Lung (tissue), 17 donors: ENCODE measurements at places on chromosomes 1 and 21. TPM values are rescaled to one million over a fixed set of nuclear protein-coding genes. Genes with fewer than 3 reads are reported as not detected.

DNA sequence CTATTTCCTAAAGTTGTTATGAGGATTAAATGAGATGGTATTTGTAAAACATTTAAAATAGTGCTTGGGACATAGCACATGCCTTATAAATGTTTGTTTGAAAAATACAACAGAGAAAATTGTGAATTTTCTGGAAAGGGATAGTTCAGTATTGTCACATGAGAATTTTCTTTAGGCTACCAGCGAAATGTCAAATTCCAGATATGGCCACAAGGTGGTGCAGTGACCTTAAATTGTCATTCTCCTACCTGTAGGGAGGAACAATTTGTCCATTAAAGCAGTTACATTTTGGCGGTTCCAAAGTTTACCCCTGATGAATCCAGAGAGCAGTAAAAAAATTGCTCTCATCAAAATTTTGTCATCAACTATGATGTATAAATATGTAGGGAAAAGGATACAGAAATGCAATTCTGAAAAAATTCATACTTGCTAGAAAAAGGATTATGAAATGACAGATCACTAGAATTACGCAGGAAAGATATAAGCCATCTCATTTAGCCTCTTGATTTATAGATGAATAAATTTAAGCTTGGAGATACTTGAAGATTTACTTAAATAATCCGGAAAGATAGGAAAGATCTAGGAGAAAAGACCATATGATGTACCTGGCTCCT, 50.2 kb upstream of the TSHB start:
- no peak overlapping the region for H3K27ac ChIP-seq
- no peaks in the 10 kb centered on the region for H3K27me3 ChIP-seq
- H3K4me3 ChIP-seq: no peak overlapping the region
- no peaks in the 10 kb centered on the region for H3K4me1 ChIP-seq
- peak; percentile 67 for DNase-seq

- H3K36me3 ChIP-seq: no peaks in the 10 kb centered on the region
- H3K4me3 ChIP-seq: no peak overlapping the region
- peak; percentile 20 for DNase-seq
- peak overlapping the region; percentile 64 for H3K27ac ChIP-seq
- H3K4me1 ChIP-seq: peaks cover 5% of the 10 kb centered on the region
These were observed 19.4 kb downstream of the PDE4B start for GRCh38 chr1:65812065-65812464.

GRCh38 chr1:24506691-24507381, 4.2 kb downstream of the RCAN3 start:
- no peak overlapping the region for H3K27ac ChIP-seq
- peaks cover 2% of the 10 kb centered on the region for H3K4me1 ChIP-seq
- DNase-seq: no peak
- no peaks in the 10 kb centered on the region for H3K36me3 ChIP-seq
- H3K27me3 ChIP-seq: no peaks in the 10 kb centered on the region

DNA sequence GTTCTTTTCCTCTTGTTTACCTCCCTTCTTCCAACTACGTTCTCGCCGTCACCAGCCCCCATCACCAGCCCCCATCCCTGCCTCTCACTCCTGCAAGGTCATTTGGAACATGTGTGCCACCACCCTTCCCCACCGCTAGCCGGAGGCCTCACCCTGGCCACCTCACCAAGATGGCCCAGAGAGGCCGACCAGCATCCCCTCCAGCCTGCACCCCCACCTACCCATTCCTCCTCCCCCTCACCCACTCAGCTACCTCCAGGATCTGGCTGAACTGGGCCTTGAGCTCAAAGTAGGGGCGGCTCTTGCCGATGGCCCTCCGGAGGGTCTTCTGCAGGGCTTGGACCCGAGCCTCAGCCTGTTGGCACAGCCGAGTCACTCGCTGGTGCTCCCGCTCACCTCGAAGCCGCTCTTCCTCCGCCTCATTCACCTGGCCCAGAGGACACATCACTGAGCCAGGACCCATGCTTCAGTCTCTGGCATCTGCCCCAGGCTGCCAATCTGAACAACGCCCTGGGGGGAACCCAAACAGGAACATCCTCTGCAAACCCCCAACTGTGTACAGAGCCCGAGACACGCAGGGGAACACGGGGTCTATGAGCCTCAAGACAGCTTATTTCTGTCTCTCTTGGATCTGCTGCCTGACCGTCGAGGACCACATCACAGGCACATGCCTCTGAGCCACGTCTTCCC, 12.8 kb downstream of the SH3BP5L start:
- H3K4me1 ChIP-seq: no peaks in the 10 kb centered on the region
- H3K36me3 ChIP-seq: peaks cover 45% of the 10 kb centered on the region
- H3K27me3 ChIP-seq: no peaks in the 10 kb centered on the region
- H3K27ac ChIP-seq: no peak overlapping the region
- no peak overlapping the region for H3K4me3 ChIP-seq
- no peak for DNase-seq

- no peaks in the 10 kb centered on the region for H3K36me3 ChIP-seq
- no peaks in the 10 kb centered on the region for H3K27me3 ChIP-seq
- DNase-seq: no peak
- no peak overlapping the region for H3K4me3 ChIP-seq
- H3K27ac ChIP-seq: no peak overlapping the region
These were observed 89.7 kb upstream of the RUNX1 start for GRCh38 chr21:35138665-35139381.

DNA sequence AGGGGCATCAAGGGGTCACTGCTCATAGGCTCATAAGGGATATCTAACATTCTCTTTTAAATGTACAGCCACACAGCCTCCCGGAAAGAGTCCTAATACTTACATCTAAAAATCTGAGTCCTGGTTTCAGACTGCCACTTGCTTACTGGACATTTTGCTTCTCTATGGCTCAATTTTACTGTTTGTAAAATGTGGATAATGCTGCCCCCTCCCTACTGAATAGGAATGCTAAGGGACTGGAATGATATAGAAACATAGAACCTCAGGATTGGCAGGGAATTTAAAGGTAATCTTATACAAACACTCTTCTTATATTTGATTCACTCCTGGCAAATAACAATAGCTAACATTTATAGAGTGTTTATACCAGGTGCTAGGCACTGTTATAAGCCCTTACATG, 910 bp upstream of the TNR start:
- no peak overlapping the region for H3K4me3 ChIP-seq
- H3K4me1 ChIP-seq: no peaks in the 10 kb centered on the region
- H3K27ac ChIP-seq: no peak overlapping the region

- H3K27ac ChIP-seq: no peak overlapping the region
- no peak for DNase-seq
- no peaks in the 10 kb centered on the region for H3K4me1 ChIP-seq
These were observed 33.9 kb downstream of the APP start for GRCh38 chr21:26136671-26137070.

DNA sequence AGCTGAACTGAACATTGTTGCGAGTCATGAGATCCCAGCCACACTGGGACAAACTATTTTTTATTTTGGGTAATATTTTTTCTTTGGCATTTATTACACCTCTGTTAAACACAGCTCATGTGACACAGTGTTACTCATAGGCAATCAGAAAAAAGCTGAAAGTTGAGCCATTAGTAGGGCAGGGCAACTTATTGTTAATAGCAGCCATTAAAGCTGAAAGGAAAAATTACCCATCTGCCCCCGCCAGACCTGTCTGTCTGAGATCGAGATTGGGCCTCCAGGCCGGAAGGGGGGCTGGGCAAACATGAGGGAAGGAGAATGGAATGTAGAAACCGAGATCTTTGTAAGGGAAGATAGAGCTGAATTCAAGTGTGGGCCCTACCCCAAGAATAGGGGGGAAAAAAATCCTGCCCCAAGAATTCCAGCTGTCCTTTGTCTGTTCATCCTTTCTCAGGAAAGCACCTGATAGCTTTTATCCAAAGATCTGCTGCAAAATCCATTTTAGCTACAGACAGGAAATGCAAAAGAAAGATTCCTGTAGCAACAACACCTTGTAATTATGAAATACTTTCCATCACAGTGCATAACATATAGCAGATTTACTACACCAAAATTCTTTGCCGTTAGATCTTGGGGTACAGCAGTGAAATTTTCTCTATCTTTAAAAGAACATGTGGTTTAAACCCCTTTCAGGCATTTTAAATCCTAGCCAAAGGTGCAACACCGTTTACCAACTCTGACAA, 212.8 kb downstream of the PBX1 start:
- peak; percentile 61 for DNase-seq
- peaks cover 37% of the 10 kb centered on the region for H3K4me1 ChIP-seq
- no peak overlapping the region for H3K4me3 ChIP-seq

DNA sequence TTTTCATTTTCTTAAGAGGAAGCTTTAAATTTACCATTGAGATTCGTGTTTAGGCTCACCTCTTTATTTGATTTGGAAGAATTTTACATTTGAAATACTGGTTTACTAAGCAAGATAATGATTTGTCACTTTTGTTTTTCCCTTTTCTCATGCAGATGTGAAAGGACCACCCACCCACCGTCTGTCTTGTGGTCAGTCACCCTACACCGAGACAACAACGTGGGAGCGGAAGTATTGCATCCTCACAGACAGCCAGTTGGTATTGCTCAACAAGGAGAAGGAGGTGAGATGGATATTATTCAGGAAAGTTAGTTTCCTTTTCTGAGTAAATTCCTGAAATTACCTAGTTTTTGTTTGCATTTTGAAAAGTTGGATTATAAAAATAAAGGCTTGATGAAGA, 189.5 kb downstream of the RASAL2 start:
- H3K36me3 ChIP-seq: peaks cover 2% of the 10 kb centered on the region
- peaks cover 1% of the 10 kb centered on the region for H3K4me1 ChIP-seq
- no peak overlapping the region for H3K4me3 ChIP-seq
- no peaks in the 10 kb centered on the region for H3K27me3 ChIP-seq

- H3K27ac ChIP-seq: no peak overlapping the region
- H3K4me1 ChIP-seq: no peaks in the 10 kb centered on the region
- H3K36me3 ChIP-seq: no peaks in the 10 kb centered on the region
- no peaks in the 10 kb centered on the region for H3K27me3 ChIP-seq
- DNase-seq: no peak
- no peak overlapping the region for H3K4me3 ChIP-seq
These were observed 139.8 kb downstream of the SPATA17 start for GRCh38 chr1:217770918-217771317.

DNA sequence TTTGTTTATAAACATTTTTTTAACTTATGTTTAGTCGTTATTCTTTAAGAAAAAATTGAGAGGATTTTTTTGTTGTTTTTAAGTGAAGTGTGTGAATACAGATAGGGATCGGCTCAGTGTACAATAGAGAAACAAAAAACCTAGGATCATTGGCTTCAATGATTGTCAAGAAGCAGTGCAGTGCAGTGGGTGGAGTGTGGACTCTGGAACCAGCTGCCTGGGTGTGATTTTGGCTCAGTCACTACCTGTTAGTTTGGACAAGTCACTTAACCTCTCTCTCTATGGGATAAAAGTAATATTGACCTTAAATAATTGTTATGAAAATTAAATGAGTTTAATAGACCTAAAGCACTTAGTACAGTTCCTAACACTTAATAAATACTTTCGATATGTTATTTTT, 41.3 kb downstream of the SCCPDH start:
- DNase-seq: no peak
- H3K27me3 ChIP-seq: no peaks in the 10 kb centered on the region
- H3K36me3 ChIP-seq: peaks cover 14% of the 10 kb centered on the region
- H3K27ac ChIP-seq: no peak overlapping the region
- no peaks in the 10 kb centered on the region for H3K4me1 ChIP-seq

- H3K4me3 ChIP-seq: no peak overlapping the region
- no peak for DNase-seq
- peaks cover 63% of the 10 kb centered on the region for H3K36me3 ChIP-seq
- H3K4me1 ChIP-seq: no peaks in the 10 kb centered on the region
These were observed 12.2 kb downstream of the PABPC4 start for GRCh38 chr1:39564340-39564739.

GRCh38 chr1:79726911-79727310, 720.4 kb upstream of the ADGRL4 start:
- no peaks in the 10 kb centered on the region for H3K27me3 ChIP-seq
- no peak overlapping the region for H3K27ac ChIP-seq
- peak; percentile 33 for DNase-seq
- no peak overlapping the region for H3K4me3 ChIP-seq

DNA sequence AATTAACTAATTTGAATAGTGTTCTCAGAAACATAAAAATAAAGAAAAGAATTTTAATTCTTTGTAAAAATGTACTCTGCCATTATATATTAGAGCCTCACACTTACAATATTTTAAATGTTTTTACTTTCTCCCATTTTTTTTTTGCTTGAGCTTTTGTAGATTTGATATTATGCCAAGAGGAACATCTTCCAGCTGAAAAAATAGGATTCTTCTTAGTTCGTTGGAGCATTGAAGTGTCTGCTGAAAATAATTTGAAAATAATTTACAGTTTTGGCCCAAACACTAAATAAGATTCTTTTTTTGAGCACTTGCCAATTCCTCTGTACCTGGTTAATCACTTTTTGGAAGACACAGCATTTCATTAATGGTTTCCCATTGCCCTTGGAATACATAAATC, 175.0 kb upstream of the COL11A1 start:
- H3K4me1 ChIP-seq: no peaks in the 10 kb centered on the region
- H3K36me3 ChIP-seq: no peaks in the 10 kb centered on the region
- no peak overlapping the region for H3K27ac ChIP-seq
- H3K4me3 ChIP-seq: no peak overlapping the region
- H3K27me3 ChIP-seq: no peaks in the 10 kb centered on the region

DNA sequence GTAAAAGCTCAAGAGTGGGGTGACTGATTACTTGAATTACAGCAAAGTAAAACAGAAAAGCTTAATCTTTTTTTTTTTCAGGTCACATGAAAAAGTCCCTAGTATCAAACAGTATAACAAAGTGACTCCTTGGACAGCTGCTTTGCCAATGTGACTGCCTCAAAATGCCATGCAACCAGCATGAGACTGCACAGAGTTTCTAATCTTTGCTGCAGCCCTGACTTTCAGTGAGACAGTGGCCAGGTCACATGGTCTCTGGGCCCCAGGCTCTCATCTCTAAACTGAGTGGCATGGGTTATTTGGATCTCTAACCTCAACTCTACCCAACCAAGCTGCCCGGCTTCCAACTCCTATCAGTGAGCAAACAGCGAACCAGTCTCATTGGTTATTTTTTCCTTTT, 169.0 kb downstream of the VAV3 start:
- no peak overlapping the region for H3K27ac ChIP-seq
- H3K36me3 ChIP-seq: no peaks in the 10 kb centered on the region
- no peaks in the 10 kb centered on the region for H3K4me1 ChIP-seq
- H3K4me3 ChIP-seq: no peak overlapping the region
- no peak for DNase-seq

DNA sequence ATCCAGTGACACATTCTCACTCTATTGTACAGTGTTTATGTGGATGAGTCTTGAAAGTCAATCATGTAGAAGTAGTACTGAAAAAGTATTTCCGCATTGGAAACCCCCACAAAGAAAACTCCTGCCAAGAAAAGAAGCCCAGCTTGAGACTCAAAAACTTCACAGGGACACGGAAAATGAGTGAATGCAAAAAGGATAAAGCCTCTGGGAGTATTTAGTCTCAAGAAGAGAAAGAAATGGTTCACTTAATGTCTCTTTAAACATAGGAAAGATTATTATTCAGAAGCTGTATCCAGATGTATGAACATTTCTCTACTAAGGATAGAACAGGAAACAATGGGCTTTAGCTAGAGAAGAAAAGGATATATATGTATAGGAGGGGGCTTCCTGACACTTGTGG, 304.5 kb downstream of the BARHL2 start:
- H3K27ac ChIP-seq: no peak overlapping the region
- no peak for DNase-seq
- H3K4me1 ChIP-seq: no peaks in the 10 kb centered on the region
- H3K36me3 ChIP-seq: no peaks in the 10 kb centered on the region

Gene OR2G6
- not detected for total RNA-seq

Gene RIPPLY3
- 0.18 TPM for total RNA-seq

Gene TMPRSS15
- not detected for total RNA-seq

Gene DSTYK
- total RNA-seq: 10.1 TPM

Gene CXADR
- 40.2 TPM for total RNA-seq

Gene NCDN
- total RNA-seq: 31.5 TPM

Gene LRRIQ3
- total RNA-seq: 1.4 TPM

Gene ETV3L
- total RNA-seq: not detected

Gene POTED
- not detected for total RNA-seq
